ENCODE measurements at places on chromosomes 2 and 18.

- DNase-seq: peak; percentile 90
These were observed at the start of gene RBM45 for GRCh38 chr2:178112202-178113152. Gene RBM45, plus strand, starts transcription at chr2:178112437. Its CDS starts 110 bp downstream, at chr2:178112547.

GRCh38 chr18:79459946-79460480, 64.3 kb downstream of the NFATC1 start:
- no peak for DNase-seq

- no peak for DNase-seq
These were observed 17.5 kb downstream of the GAREM2 start for GRCh38 chr2:26190369-26190768.

GRCh38 chr2:167438206-167438605, 549.9 kb downstream of the XIRP2 start:
- no peak for DNase-seq

- DNase-seq: no peak
These were observed 187.6 kb downstream of the KCNS3 start for GRCh38 chr2:18066066-18066465.

DNA sequence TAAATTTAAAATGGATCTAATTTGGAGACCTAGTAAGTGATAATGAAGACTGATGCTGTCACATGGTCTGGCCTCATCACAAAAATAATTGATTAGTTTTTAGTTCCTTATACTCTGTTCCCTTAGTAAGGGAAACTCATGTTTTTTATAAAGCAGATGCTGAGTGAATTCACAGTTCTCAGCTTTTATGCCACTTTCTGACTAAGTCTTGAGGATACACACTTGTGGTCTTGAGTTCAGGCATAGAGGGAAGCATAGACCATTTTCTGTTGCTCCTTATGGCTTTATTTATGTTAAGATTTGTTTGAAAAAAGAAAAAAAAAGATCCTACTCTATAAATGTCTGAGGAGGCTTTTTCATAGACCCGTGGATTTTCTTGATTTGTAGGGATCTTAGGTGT, 91.1 kb downstream of the MAP4K4 start:
- no peak for DNase-seq

- DNase-seq: peak; percentile 54
These were observed 279.7 kb downstream of the MBD2 start for GRCh38 chr18:53944721-53945120.

GRCh38 chr18:27695052-27695451, 481.9 kb downstream of the CDH2 start:
- no peak for DNase-seq

DNA sequence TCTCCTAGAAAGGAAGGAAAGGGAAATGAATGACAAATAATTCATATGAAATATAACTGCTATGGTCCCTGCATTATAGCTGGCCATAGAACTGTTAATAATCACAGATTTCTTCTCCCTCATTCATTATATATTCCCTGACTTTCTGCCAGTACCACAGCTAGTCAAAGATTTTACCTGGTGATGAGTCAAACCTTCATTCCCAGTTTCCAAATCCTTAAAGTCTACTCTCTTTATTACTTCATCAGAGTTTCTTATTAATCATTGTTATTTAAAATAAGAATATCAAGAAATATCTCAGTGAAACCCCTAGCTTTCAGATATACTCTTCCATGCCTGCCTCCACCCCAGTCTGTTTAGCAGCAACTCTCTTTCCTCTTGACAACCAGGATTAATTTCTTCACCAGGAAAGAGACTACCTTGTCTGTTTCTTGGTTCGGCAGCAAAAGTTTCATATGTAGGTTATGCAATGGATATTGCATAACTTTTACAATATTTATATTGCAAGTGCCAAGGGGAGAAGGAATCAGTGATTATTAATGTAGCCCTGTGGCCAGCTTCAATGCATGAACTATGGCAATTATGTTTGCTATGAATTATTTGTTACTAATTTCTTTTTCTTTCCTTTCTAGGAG, 533.8 kb downstream of the FBXO15 start:
- DNase-seq: no peak

GRCh38 chr2:233964581-233964980, 47.4 kb downstream of the TRPM8 start:
- no peak for DNase-seq

DNA sequence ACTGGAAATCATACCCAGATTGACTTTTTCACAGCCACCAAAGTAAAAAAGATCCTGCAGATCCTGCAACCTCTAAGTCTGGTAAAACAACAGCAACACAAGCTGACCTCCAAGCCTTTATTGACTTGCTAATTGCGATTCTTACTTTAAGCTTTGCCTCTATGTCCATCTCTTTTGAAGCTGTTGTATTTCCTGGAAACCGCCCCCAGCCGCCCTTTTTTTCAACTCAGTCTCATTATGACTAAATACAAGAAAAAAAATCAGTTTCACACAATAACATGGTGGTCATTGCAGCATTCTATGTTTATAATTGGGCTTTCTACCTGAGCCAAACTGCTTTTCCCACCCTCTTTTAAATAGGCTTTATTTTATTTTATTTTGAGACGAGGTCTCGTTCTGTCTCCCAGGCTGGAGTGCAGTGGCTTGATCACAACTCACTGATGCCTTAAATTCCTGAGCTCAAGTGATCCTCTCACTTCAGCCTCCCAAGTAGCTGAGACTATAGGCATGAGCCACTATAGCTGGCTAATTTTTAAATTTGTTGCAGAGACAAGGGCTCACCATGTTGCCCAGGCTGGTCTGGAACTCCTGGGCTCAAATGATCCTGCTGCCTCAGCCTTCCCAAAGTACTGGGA, 76.2 kb downstream of the MOGAT1 start:
- no peak for DNase-seq

All from COR-L47 (cell line).